ENCODE measurements at places on chromosomes 7 and 10.
A peak's percentile ranks its signal among the peaks of the same experiment; 100 is the strongest.

- no peak for DNase-seq
These were observed 98.8 kb downstream of the INPP5A start for GRCh38 chr10:132636358-132636757.

GRCh38 chr10:12432402-12433189, 83.2 kb downstream of the CAMK1D start:
- DNase-seq = peak; percentile 70

DNA sequence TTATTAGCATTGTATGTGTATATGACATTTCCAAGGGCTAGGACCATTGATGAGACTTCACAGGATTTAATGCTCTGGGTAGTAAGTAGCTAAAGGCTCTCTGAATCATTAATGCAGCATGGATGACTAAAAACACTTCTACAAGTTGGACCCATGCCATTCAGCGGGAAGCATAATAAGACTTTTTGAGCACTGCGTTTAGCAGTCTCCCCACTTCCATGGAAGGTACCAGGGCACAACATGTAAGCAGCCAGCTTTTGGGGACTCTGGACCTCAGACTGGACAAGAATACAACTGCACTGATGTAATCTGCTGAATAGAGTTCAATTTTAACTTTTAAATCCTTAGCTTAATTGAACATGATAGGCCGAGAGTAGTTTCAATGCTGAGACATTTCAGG, 191.7 kb upstream of the IMMP2L start:
- no peak for DNase-seq

DNA sequence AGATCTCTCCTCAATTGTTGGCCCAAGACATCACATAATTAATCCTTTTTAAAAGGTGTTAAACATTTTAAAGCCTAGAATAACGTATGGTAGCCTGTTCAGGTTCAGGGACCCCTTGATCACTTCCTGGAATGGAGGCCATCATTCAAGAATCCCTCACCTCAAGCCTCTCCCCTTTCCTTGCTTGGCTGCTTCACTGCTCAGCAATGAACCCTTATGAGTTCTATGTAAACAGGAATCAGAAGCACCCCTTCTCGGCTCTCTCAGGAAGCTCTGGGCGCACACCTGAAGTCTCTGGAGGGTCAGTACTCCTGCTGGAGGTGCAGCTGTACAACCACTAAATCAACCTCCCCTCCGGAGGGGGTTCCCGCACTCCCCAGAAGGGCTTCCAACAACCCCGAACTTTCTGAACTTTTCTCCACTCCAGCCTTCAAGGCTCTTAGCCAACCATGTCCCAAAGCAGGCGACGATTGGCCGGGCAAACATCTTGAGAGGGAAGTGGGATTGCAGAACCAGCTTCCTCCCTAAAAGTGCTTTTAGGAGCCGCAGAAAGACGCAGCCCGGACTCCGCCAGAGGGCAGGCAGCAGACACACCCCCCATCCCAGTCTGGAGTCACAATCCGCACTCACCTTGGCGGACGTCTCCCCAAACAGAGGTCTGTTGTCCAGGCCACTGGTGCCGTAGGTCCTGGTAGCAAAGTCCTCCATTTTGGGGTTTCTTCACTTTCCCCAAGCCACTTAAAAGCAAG, 562 bp downstream of the TMEM243 start:
- no peak for DNase-seq

- no peak for DNase-seq
These were observed 560.5 kb downstream of the PARD3 start for GRCh38 chr10:34254596-34254995.

DNA sequence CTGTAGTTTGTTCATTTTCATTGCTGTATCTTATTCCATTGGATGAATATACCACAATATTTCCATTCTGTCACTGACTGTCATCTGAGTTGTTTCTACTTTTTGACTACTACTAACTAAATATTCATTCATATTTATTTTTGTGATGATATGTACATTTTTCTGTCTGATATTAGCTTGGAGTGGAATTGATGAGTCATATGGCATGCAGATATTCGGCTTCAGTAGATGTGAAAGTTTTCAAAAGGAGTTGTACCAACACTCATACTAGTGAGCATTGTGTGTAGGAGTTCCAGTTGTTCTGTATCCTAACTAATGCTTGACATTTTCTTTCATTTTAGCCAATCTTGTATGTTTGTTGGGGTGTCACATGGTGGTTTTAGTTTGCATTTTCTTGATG, 7.7 kb downstream of the RUNDC3B start:
- no peak for DNase-seq

- peak; percentile 20 for DNase-seq
These were observed 79.9 kb downstream of the ELFN1 start for GRCh38 chr7:1749864-1750466.

DNA sequence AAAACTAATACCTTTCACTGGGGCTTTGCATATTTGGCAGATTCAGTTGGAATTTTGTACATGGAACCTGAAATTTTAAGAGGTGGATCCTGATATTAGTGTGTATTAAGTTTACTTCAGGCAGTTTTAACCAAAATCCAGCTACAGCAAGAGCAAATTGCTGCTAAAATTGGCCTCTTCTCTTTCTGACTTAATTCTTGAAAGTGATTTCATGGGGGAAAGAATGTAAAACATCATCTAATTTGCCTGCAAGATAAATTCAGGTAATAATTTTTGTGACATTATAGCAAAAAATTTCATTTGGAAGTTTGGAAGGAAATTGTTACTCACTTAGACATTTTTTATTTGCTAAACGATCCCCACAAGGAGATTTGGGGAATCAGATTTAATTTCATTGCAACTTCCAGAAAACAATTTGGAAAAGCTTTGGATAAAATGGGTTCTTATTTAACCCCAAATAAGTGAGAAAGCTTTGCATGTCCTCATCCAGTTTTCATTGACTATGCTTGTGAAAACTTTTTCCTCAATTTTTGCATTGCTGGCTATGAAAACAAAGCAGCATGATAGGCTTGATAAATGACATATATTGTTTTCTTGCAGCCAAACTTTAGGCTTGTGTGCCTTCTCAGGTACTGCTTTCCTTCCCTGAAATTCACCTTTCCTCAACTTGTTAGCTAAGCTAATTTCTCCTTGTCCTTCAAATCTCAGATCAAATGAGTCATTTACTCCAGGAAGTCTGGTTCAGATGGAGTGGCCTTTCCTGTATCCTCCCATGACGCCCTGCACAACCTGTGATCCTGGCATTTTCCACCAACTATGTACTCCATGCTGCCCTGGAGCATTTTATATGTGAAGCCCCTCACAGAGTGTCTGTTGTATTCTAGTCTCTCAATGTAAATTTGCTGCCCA, 27.4 kb upstream of the ZNF438 start:
- DNase-seq = no peak

GRCh38 chr7:71148098-71148497, 16.2 kb downstream of the GALNT17 start:
- no peak for DNase-seq

DNA sequence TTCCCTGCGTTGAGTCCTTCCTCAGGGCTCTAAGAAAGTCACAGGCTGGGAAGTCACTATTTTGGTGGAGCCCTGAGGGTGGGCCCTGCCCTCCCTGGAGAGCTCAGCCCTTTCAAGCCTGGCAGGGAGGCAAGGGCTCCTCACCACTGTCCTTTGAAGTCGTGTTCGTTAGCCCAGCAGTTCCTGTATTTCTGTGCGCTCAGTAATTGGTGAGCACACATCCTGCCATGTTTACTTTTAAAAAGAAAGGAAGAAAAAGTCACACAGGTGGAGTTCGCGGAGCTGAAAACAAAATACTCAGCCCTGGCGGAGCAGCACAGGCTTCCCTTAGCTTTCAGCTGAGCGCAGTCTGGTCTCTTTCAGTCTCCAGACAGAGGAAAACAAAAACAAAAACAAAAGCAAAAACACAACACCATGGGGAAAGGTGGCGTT, 37.1 kb downstream of the PRKCQ start:
- DNase-seq = no peak

DNA sequence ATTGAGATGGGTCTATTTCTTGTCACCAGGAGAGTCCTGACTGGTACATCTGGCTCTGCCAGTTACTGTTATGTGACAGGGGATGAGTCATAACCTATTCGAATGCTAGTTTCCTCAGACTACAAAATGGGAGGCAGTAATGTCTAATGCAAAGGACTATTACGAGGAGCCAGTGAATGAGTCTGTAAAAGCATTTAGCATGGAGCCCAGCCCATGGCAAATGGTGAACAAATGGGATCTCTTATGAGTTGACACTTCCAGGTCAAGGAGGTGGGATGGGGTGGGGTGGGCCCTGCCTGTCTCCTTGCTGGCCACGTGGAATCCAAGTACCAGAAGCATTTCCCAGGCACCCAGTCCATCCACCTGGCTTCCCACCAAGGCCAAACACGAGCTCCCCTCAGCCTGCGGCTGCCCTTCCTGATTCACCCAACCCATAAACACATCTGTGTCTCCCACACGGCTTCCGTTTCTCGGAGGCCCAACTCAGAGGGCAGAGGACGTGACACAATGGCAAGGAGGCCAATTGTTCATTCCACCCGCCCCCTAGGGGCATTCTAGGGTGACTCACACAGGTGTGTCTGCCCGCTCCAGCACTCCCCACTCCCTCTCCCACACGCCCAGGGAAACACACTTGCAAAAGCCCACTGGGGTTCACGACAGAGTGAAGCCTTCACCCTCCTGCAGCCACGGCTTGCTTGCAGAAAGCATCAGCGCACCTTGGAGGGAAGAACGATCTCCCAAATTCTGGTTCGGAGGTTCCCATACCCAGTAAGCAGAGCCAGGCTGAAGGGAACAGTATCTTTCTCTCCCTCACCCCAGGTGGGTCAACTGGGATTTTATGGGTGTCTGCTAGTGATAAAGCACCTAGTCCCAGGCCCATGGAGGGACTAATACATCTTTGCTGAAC, 109.8 kb downstream of the SH3PXD2A start:
- DNase-seq = no peak

DNA sequence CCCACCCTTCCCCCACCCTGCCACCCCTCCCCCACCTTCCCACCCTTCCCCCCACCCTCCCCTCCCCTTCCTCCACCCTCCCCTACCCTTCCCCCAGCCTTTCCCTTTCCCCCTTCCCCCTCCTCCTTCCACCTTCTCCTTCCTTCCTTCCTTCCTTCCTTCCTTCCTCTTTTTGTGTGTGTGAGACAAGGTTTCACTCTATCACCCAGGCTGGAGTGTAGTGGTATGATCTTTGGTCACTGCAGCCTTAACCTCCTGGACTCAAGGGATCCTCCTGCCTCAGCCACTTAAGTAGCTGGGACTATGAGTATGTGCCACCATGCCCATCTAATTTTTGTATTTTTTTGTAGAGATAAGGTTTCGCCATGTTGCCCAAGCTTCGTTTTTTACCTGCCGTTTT, 35.2 kb downstream of the CYP17A1 start:
- DNase-seq = no peak

GRCh38 chr10:86392723-86393094, 26.1 kb upstream of the GRID1 start:
- no peak for DNase-seq
